Activated CD4-positive, alpha-beta T cell treated with anti-CD3 and anti-CD28 coated beads for 36 hours (primary cell): ENCODE measurements at places on chromosomes 13 and 19.

DNA sequence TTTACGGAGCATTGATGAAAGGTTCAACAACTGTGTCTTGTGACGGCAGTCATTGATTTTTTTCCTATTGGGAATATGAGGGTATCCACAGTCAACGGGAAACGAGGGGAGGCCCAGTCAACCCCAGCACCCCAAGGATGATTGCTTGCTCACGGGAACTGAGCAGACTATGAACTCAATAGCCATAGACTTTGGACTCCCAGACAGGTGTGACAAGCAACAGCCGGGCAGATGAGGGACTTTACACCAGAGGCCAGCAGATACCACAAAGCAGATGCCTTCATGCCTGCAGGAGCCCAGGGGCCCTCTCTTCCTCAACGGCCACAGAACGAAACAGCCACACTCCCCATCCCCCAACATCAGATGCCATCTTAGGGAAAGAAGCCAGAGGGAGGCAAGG lies 80.3 kb upstream of the FLT1 start:
- DNase-seq: no peak

DNA sequence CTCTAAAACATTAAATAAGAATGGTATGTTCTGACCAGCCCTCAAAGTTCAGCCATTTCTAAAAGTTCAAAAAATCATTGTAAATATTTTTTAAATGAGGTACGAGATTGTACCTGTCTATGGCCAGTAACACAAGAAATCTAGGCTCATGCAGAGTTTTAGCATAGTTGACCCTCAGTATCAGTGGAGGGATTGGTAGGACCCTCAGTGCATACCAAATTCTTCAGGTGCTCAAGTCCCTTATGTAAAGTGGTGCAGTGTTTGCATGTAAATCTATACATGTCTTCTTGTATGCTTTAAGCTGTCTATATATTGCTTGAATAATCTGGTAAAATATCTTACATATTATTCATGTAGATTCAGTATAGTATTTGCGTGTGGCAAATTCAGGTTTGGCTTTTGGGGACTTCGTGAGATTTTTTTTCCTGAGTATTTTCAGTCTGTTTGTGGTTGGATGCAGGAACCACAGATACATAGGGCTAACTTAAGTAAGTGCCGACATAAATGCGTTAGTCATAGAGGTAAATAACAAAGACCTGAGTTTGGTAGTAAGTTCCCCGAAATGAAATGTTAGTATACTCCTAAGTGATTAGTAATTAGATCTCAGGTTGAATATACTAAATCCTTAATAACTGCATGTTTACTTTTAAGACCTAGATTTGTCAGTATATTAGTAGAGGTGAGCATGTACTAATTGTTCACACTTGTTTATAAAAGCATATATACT lies 7.8 kb downstream of the MIR17HG start:
- no peak for DNase-seq

DNA sequence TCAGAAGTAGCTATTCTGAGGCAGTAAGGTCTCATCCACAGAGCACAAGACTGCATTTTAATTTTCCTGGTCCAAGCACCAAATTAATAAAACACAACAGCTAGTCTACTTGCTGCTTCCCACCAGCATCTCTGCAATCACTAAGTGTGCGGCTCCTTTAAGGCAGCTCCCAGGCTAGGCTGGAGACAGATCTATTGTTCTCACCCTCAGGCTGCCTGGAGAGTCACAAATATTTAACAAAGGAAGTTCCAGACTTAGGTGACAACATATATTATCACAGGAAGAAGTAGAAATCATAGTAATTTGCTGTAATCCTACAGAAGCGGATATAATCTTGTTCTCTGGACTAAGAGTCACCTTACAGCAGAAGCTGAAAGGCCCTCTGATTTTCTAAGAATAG lies 2.2 kb upstream of the EID2 start:
- DNase-seq: no peak

DNA sequence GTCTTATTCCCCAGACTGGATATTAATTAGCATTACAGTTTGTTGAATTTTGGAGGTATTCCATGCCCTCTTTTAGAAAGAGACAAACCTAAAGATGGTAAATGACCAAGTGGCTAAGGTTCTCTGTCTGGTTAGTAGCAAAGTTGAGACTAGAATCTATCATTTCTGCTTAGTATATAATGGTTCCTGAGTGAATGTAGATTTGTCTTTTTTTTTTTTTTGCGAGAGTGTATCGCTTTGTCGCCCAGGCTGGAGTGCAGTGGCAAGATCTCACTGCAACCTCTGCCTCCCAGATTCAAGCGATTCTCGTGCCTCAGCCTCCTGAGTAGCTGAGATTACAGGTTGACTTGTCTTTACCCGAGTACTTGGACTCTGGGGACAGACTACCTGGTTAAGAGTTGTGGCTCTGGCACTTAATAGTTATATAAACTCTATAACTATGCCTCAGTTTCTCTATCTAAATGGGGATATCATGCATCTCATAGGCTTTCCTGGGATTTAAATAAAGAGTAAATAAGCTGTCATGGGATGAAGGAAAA lies 2.7 kb downstream of the NAA16 start:
- no peak for DNase-seq

GRCh38 chr19:1855828-1856255 lies 7.5 kb downstream of the KLF16 start:
- peak; percentile 63 for DNase-seq

GRCh38 chr19:42422901-42423461 lies 4.2 kb downstream of the LIPE start:
- DNase-seq: peak; percentile 66

- peak; percentile 58 for DNase-seq
Observed at GRCh38 chr19:14081797-14082674, 3.5 kb downstream of the C19orf67 start.

- peak; percentile 51 for DNase-seq
Observed at GRCh38 chr13:75762076-75762937, 126.2 kb downstream of the LMO7 start.

GRCh38 chr19:34332027-34332760 lies 32.8 kb upstream of the GPI start:
- no peak for DNase-seq
